Activated CD4-positive, alpha-beta T cell treated with anti-CD3 and anti-CD28 coated beads, Interleukin-2, amount 50 U/mL, for 4 hours (primary cell): ENCODE measurements at places on chromosomes 11 and 22.

DNA sequence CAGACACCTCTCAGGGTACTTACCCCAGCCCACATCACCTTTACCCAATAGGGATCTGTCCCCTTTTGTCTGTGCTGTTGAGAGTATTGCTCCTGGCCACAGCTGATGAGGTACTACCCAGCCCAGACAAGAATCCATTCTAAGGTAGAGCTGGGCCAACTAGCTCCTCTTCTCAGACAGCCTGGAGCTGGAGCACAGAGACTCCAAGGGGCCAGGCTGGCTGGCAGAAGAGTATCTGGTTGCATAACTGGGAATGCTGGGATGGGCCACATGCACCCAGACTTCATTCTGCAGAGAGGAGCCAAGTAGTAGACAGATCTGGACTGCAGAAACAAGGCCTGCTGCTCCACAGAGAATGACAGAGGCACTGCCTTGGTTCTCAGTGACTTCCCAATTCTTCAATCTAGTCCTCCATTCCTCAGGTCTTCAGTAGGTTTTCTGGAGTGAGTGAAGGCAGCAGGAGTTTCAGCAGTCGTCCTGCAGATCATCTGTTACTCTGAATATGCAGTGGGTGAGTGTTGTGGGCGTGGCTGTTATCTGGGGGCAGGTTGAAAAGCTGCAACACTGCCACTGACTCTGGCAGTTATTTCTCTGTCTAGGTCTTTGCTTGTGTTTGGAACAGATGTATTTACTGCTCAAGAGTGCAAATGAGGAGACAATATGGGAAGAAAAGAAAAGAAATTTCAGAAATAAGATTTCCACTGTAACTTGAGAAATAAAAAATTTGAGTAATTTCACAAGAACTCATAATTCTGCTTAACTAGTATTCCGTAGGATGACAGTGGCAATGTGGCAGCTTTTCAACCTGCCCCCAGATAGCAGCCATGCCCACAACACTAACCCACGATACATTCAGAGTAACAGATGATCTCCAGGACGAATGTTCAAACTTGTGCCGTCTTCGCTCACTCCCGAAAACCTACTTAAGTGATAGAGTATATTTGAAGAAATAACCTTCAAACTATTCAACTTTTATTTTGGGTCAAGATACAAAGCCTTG, 34.9 kb downstream of the MAPK1 start:
- DNase-seq, result no peak

GRCh38 chr22:50670513-50670912, 2.1 kb upstream of the SHANK3 start:
- DNase-seq, result no peak

DNA sequence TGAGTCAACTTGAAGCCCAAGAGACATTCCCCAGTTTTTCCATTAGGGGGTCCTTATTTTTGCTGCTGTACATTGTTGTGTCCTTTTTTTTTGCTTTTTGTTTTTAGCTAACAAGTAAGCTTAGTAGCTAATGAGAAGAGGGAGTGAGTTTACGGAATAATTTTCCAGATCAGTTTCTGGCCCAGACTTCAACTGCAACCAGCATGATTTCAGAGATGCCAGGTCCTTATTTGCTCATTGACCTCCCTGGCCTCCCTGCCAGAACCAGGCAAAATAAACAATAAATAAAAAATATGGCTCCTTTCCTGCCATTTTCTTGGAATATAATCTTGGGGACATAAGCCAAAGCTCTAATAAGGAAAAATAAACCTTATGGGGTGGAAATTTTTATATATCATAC, 185.9 kb downstream of the FAT3 start:
- no peak for DNase-seq

GRCh38 chr11:34855021-34855753, 61.0 kb downstream of the APIP start:
- no peak for DNase-seq

DNA sequence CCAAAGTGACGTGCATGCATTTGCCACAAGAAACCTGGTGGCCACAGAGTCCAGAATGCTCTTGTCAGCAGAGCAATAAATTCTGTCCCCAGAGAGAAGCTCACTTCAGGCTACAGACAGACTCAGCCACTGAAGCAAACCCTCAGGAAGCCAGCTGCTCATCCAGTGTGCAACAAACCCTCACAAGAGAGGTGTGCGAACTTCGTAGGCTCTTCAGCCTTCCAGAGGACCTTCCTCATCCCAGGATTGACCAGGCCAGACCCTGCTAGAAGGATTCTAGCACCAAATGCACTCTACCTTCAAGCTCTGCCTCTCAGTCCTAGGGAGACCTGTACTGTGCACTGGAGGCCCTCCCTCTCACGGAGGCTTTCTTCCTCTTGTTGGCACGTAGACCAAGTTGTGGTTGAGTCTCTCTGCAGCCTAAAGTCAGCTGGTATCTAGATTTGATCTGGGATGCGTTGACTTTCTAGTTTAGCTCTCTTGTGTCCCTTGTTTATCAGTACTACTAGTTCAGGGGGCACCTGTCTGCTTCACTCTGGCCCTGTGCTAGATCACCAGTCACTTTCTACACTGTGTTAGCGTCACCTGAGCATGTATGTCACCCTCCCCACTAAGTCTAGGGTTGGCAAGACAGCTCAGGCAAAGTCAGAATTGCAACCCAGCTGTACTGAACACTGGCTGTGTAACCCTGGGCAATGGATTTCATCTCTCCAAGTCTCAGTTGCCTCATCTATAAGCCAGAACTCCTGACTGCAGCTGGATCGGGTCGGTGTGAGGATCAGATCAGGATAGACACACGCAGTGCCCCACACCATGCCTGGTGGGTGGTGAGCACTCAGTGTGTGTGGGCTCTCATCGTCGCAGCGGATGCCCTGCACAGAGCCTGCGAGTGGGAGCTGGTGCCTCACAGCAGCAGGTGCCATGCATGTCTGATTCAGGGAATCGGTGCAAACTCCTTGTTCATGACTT, 22.1 kb upstream of the TMPRSS13 start:
- no peak for DNase-seq

DNA sequence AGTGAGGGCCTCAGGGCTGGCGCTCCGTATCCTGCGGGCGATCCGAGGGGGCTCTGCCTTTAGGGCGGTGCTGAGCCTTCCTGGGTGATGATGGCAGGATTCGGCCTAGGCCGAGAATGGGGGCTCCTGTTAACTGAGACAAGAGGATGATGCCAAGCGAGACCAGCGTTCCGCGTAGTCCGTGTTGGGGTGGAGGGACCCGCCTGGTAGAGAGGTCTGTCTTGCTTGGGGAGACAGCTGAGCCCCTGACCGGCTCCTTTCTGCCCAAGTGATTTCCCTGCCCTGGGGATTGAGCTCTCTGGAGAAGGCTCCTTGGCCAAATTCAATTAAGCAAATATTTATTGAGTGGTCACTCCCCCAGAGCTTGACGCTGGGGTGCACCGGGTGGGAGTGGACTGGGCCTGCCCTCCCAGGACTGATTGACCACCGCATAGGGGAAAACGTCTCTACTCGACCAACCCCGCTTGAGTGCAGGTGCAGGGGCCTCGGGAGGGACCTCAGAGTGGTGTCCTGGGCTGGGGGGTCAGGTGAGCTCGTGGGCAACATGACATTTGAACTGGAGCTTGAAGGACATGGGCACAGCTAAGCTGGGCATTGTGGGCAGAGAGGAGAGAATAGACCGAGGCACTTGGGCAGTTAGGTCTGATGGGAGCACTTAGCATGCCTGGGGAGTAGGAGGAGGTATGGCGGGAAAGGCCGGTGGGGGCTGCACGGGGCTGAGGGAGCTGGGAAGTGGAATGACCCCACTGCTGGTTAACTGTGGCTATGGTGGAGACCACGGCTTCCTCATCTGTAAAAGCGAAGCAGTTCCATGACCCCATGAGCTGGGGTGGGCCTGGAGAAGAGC, 1.1 kb downstream of the GNAZ start:
- DNase-seq, result no peak
